ENCODE measurements at places on chromosomes 5 and 9. TPM values are rescaled to one million over a fixed set of nuclear protein-coding genes. Genes with fewer than 3 reads are reported as not detected.

SPAG8 gene
- 7.0 TPM for total RNA-seq

DNA sequence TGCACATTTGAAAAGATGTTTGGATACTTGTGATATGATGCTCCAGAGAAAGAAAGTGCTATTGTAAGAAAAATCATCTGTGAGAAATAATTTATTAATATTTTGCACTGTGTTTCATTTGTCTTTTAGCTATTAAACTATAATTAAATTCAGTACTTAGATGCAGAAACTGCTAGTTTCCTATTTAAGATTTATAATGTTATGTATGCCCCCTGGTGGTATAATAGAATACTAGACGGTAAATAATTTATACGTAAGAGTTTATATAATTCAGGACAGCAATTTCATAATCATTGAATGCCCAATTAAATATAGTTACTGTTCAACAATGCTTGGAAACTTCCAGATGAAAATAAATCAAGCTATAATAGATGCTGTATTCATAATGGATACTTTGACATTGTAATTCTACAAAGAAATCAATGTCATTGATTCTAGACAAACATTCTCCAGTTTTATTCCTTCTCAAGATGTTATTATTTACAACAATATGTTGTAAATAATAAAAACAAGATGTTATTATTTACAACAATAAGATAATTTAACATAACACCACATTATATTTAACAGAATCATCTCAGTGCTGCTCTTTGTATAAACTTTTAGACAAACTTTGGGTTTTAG is 101.0 kb downstream of the TMEM232 start:
- H3K4me1 ChIP-seq: no peaks in the 10 kb centered on the region
- H3K27me3 ChIP-seq: peaks cover 6% of the 10 kb centered on the region
- H3K27ac ChIP-seq: no peak overlapping the region
- H3K36me3 ChIP-seq: no peaks in the 10 kb centered on the region
- DNase-seq: no peak

ERP44 gene
- total RNA-seq: 14.7 TPM

DNA sequence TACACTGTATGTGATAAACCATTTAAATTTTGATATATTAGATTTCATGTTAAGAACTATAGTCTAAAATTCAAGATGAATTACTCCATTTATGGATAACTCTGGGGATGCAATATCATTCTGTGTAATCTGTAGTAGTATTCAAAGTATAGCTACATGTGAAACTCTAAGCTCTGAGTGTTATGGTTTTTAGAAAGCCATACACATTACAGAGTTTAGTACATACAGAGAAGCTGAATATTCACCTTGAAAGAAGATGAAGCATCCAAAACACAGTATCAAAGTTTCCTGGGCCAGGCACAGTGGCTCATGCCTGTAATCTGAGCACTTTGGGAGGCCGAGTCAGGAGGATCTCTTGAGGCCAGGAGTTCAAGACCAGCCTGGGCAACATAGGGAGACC is 25.0 kb downstream of the ABHD17B start:
- peak overlapping the region; percentile 26 for H3K4me3 ChIP-seq
- H3K36me3 ChIP-seq: peaks cover 20% of the 10 kb centered on the region
- peak overlapping the region; percentile 66 for H3K27ac ChIP-seq
- H3K4me1 ChIP-seq: peaks cover 56% of the 10 kb centered on the region
- no peak for DNase-seq
- H3K27me3 ChIP-seq: no peaks in the 10 kb centered on the region

DNA sequence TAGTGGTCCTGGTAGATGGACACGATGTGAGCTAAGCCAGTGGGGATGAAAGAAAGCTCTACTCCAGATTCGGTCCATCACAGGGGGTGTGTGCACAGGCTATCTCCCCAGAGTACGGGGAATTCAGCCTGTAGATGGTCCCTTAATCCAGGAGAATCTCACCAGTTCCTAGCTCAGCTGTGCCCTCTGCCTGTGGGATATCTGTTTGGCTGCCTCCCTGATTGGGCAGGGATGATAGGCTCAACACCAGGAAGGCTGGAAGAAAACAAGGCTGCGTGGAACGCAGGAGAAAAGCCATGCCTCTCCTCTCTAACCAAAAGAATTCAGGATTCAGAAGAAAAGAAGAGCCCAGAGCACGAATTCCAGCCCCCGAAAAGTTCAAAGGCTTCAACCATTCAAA is 40.9 kb downstream of the VLDLR start:
- H3K4me3 ChIP-seq: no peak overlapping the region
- no peaks in the 10 kb centered on the region for H3K27me3 ChIP-seq
- H3K36me3 ChIP-seq: peaks cover 2% of the 10 kb centered on the region
- H3K4me1 ChIP-seq: peaks cover 3% of the 10 kb centered on the region

GRCh38 chr5:168647083-168647482 is 67.9 kb upstream of the PANK3 start:
- no peak overlapping the region for H3K27ac ChIP-seq
- H3K4me1 ChIP-seq: no peaks in the 10 kb centered on the region
- H3K4me3 ChIP-seq: no peak overlapping the region
- no peaks in the 10 kb centered on the region for H3K36me3 ChIP-seq

HCN1 gene
- not detected for total RNA-seq

- no peak overlapping the region for H3K27ac ChIP-seq
- H3K4me1 ChIP-seq: no peaks in the 10 kb centered on the region
- no peaks in the 10 kb centered on the region for H3K36me3 ChIP-seq
- DNase-seq: no peak
- H3K27me3 ChIP-seq: no peaks in the 10 kb centered on the region
Measured at GRCh38 chr5:123269851-123270250, 153.4 kb downstream of the CEP120 start.

Data from naive thymus-derived CD8-positive, alpha-beta T cell (primary cell).